ENCODE measurements at places on chromosomes 4 and X. TPM values are rescaled to one million over a fixed set of nuclear protein-coding genes. Genes with fewer than 3 reads are reported as not detected.

DNA sequence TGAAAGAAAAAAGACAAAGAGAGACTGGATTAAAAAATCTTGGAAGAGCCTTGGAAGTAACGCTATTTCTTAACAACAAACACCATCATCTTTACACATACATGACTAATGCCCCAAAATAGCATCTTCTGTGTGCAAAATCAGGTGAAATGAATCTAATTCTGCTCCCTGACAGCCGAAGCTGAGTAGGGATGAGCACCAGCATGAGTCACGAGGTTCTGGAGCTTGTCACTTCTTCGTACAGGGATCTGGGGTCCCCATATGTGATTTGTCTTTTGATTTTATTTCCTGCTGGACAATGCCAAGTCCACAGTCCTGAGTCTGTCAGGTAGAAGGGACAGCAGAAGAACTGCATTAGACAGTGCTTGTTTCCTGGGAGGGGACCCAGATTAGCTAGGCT, 55.9 kb downstream of the OSTC start:
- no peak overlapping the region for H3K4me3 ChIP-seq
- H3K27ac ChIP-seq: no peak overlapping the region
- no peak for DNase-seq
- no peaks in the 10 kb centered on the region for H3K36me3 ChIP-seq
- H3K27me3 ChIP-seq: no peaks in the 10 kb centered on the region
- H3K4me1 ChIP-seq: no peaks in the 10 kb centered on the region

Gene ERAS
- not detected for total RNA-seq

Gene ZXDB
- 15.2 TPM for total RNA-seq

Gene CT45A9
- not detected for total RNA-seq

Gene IL1RAPL1
- not detected for total RNA-seq

- no peaks in the 10 kb centered on the region for H3K27me3 ChIP-seq
- H3K36me3 ChIP-seq: no peaks in the 10 kb centered on the region
- no peak for DNase-seq
- no peak overlapping the region for H3K27ac ChIP-seq
Observed at GRCh38 chr4:130233377-130234047, 1137.6 kb downstream of the C4orf33 start.

Gene PABPC4L
- total RNA-seq: 3.4 TPM

Gene RAB9B
- total RNA-seq: 2.1 TPM

Gene FAM9C
- not detected for total RNA-seq

DNA sequence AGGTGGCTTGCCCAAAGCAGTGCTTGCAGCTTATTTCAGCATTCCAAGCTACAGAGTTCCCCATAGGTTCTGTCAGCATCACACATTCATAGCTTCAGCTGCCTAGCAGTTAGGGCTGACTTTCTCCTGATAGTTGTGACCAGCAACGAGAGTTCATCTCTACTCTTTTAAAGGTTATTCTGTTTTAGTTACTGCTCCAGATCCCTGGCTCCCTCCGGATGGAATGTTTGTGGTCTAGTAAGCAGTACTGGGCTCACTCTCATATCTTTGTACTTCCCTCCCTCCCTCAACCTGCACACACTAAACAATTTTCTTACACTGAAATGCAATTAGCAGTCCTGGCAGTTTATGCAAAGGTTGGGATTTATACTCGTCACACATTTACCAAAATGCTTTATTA, 43.9 kb downstream of the PTTG2 start:
- DNase-seq: peak; percentile 45
- H3K4me1 ChIP-seq: peaks cover 35% of the 10 kb centered on the region
- H3K27ac ChIP-seq: no peak overlapping the region
- no peaks in the 10 kb centered on the region for H3K36me3 ChIP-seq
- no peaks in the 10 kb centered on the region for H3K27me3 ChIP-seq

Gene PRKX
- 99.9 TPM for total RNA-seq

Gene MAGEE2
- total RNA-seq: 1.1 TPM
